ENCODE measurements at places on chromosomes 1 and 21.

DNA sequence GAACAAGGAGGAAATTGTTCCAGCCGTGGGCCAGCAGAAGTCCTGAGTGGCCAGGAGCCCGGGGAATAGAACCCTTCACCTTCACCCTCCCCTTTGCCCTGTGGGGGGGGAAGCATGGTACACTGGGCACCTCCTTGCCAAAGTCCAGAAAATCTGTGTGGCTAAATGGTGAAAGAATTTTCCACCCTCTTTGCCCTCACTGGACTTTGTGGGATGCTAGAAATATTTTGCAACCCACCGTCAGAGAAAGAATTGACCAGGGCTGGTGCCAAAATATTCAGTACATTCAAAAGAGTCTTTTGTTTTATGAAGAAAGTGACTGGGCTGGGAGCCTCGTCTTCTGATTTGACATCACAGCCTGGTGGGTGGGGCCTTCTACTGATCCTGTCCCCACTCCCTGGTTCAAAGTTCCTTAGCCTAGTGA, 14.6 kb downstream of the NFASC start:
- no peak for DNase-seq

- DNase-seq, result no peak
Observed at GRCh38 chr1:68103011-68103545, 52.7 kb upstream of the DIRAS3 start.

GRCh38 chr1:32536117-32536516, 3.1 kb upstream of the ZBTB8A start:
- no peak for DNase-seq

GRCh38 chr1:40732756-40733301, 41.3 kb downstream of the NFYC start:
- DNase-seq, result no peak

GRCh38 chr1:223030871-223031400, 112.1 kb downstream of the TLR5 start:
- no peak for DNase-seq

DNA sequence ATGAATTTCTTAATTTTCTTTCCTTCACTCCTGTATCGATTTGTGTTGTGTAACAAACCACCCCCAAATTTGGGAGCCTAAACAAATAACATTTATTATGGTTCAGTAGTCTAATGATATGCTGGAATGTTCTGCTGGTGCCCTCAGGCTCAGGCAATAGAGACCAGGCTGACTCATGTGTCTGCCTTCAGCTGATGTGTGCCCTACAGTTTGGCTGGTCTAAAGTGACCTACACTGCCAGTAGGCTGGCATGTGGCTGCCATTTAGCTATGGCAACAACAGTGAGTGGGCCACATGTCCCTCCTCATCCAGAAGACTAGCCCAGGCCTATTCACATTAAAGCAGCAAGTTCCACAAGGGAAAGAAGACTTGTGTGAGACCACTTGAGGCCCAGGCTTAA, 115.8 kb downstream of the PTPRC start:
- DNase-seq, result no peak

GRCh38 chr21:43885721-43886120, 20.7 kb downstream of the AGPAT3 start:
- no peak for DNase-seq

Data from cortex of kidney (tissue), 1 donor.